Right forelimb (tissue), 1 donor: ENCODE measurements at places on chromosomes 1 and 21.
A peak's percentile ranks its signal among the peaks of the same experiment; 100 is the strongest.

- DNase-seq = no peak
These were observed 7.4 kb upstream of the MOB3C start for GRCh38 chr1:46623743-46624644.

DNA sequence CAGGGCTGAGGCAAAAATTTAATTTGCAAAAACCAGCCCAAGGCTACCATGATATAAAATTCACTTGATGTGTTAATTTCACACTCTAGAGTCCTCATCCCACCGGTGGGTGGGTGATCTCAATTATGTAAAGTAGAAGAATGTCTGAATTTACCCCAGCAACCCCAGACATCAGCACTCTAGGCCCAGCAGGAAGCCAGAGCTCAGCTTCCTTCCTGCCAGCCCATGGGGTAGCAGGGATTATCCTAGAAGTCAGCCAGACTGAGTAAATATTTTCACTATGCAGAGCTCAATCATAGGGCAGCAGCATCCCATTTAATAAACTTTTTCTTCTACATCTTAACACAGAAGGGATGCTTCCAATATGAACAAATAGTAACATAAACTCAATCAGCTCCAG, 71.0 kb downstream of the SIPA1L2 start:
- DNase-seq = no peak

- DNase-seq = peak; percentile 37
These were observed 2.3 kb downstream of the ARTN start for GRCh38 chr1:43935711-43936427.

- peak; percentile 90 for DNase-seq
These were observed at the start of gene DOCK7 for GRCh38 chr1:62687903-62688686. Gene DOCK7 (minus strand): TSS chr1:62688386. CDS start chr1:62688264, 122 bp downstream.

GRCh38 chr1:175002910-175003517, 3.3 kb downstream of the CACYBP start:
- DNase-seq = no peak

- DNase-seq = no peak
These were observed 640.6 kb downstream of the PTPRU start for GRCh38 chr1:29876902-29877301.

DNA sequence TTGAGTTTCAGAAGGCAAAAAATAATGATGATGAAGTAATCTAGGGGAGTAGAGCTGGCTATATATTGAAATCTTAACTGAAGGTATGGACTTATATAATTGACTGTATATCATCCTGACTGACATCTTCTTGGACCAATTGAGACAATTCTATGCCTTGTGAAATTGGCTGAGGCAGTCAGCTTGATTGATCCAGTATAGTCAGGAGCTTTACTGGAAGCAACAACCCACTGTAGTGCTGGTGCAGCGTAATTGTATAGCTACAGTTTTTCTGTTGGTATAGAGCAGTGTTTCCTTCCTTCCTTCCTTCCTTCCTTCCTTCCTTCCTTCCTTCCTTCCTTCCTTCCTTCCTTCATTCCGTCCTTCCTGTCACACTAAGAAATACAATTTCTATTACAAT, 268.0 kb downstream of the NUF2 start:
- no peak for DNase-seq

GRCh38 chr1:234372011-234372757, 1.1 kb upstream of the COA6 start:
- DNase-seq = no peak
